ENCODE measurements at places on chromosomes 11 and 22. TPM values are rescaled to one million over a fixed set of nuclear protein-coding genes. Genes with fewer than 3 reads are reported as not detected.

- no peak for DNase-seq
Measured at GRCh38 chr11:45022294-45023064, 71.8 kb upstream of the TP53I11 start.

- DNase-seq = no peak
Measured at GRCh38 chr11:117143390-117143789, 697 bp upstream of the PAFAH1B2 start.

- no peak for DNase-seq
Measured at GRCh38 chr11:93895106-93895862, 44.9 kb upstream of the VSTM5 start.

TMEM45B gene
- total RNA-seq = not detected

GRCh38 chr11:113477321-113477720 lies 2.1 kb upstream of the DRD2 start:
- no peak for DNase-seq

RBFOX2 gene
- total RNA-seq = not detected

DNA sequence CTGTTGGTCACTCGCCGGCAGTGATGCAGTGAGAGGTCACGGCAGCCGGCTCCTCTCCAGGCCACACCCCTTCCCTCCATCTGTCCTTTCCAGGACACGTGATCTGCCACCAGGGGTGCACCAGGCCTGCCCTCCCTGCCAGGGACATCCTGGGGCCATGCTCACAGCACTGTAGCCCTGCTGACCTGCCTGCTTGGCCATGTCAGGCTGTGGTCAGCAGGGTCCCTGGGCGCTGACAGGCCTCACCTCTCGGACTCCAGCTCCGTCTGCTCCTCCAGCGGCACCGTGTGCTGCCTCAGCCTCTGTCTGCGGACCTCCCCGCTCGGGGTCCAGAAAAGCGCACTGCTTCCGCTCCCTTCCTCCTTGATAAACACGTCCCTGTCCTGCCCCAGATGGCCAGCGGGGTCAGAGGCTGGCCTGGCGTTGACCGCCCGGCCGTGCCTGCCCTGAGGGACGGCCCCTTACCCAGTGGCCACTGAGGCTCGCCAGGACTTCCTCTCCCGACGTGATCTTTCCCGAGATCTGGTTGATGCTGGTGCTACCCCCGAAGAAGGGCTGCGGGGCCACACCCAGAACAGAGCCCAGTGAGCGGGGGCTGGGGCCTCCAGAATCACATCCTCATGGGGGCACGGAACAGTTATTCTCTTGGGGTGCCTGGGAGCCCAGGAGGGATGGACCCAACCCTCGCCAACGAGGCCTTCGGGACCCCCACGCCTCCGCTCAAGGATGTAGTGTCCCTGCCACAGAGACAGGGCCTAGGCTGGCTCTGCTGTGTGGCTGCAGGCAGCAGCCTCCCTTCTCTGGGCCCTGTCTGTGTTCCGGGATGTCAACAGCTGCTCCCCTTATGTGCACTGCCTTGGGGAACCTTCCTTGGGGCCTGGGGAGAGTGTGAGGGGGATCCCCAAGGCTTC lies 36.3 kb upstream of the CARS1 start:
- DNase-seq = no peak

ABTB2 gene
- 68.6 TPM for total RNA-seq

TBX10 gene
- total RNA-seq = not detected

DNA sequence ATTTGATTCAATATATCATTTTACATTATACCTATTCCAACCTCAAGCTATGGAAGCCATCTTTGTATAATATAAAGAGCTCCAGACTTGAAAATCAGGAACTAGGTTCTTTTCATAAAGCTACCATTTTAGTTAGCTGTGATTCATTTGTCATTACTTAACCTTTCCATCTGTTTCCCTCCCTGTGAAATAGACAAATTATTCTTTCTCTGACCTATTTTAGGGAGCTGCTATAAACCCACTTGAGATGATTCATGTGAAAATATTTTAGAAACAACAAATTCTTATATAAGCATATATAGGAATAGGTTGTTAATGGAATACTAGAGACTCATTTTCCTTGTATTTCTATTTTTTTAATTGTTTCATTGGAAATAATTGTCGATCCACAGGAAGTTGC lies 1012.1 kb downstream of the OPCML start:
- no peak for DNase-seq

- DNase-seq = no peak
Measured at GRCh38 chr11:109001585-109001984, 336.7 kb downstream of the DDX10 start.

SLC22A6 gene
- total RNA-seq = not detected

- DNase-seq = peak; percentile 37
Measured at GRCh38 chr11:34052608-34053160, 1.2 kb downstream of the CAPRIN1 start.

CD3G gene
- not detected for total RNA-seq

LUZP2 gene
- not detected for total RNA-seq

USP35 gene
- total RNA-seq = 3.5 TPM
